Muscle of back (tissue), 13 donors: ENCODE measurements at places on chromosomes 5 and 9. TPM values are rescaled to one million over a fixed set of nuclear protein-coding genes. Genes with fewer than 3 reads are reported as not detected.

GRCh38 chr9:100186356-100186755 lies 87.3 kb downstream of the INVS start:
- DNase-seq, result no peak

DNA sequence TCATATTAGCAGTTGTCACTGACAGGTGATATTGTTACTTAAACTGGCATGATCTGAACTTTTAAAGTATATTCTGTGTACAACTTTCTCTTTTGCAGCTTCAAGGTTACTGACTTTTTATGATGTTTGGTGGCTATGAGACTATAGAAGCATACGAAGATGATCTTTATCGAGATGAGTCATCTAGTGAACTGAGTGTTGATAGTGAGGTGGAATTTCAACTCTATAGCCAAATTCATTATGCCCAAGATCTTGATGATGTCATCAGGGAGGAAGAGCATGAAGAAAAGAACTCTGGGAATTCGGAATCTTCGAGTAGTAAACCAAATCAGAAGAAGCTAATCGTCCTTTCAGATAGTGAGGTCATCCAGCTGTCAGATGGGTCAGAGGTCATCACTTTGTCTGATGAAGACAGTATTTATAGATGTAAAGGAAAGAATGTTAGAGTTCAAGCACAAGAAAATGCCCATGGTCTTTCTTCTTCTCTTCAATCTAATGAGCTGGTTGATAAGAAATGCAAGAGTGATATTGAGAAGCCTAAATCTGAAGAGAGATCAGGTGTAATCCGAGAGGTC lies 5.9 kb downstream of the ZCCHC7 start:
- no peak for DNase-seq

- peak; percentile 40 for DNase-seq
These were observed 1.9 kb downstream of the PCSK5 start for GRCh38 chr9:75892216-75892911.

DNA sequence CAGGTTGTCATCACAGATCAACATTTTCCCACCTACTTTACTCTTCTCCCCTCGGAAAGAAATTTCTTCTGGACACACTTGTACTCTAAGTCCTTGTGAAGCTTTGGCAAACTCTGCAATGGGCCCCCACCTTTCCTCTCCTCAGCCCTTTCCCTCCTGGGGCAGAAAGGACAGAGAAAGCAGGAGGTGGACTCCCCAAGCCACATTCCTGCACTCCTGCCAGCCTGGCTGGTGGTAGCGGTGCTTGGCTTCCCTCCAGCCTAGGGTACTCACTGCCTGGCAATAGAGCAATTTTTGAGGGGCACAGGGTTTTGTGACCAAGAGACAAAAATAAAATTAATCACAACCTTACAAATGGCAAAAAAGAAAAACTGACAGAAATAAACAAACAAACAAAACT lies 451.4 kb downstream of the ZSWIM6 start:
- DNase-seq, result no peak

DNA sequence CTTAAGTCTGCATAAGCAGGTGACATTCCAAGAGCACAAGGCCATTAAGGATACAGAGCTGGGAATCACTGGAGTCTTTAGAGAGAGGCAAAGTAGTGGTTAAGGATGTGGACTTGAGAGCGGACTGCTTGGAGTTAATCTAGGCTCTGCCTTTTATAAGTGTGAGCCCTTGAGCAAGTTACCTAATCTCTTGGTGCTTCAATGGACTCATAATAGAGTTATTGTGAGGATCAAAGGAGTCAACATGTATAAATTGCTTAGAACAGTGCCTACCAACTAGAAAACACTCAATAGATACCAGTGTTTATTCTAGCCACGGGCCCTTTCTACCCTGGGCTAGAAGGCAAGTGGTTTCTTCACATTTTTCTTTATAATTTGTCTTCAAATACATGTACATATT lies 819.4 kb downstream of the NR2F1-AS1 start:
- no peak for DNase-seq

DNA sequence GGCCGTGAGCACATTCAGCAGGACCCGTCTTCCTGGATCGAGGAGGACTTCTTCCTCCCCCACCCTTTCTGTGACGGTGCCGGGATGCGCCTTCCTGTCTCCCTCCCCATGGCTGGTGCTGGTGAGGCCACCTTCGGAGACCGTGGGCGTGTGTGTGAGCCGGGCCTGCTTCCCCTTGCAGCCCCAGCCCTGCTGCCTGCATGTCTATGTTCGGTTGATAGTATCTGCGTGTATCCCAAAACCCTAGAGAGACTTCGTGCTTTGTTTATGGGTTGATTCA lies 12.8 kb downstream of the CEP72 start:
- DNase-seq, result no peak

- no peak for DNase-seq
These were observed 10.5 kb downstream of the PROP1 start for GRCh38 chr5:177985430-177986040.

DNA sequence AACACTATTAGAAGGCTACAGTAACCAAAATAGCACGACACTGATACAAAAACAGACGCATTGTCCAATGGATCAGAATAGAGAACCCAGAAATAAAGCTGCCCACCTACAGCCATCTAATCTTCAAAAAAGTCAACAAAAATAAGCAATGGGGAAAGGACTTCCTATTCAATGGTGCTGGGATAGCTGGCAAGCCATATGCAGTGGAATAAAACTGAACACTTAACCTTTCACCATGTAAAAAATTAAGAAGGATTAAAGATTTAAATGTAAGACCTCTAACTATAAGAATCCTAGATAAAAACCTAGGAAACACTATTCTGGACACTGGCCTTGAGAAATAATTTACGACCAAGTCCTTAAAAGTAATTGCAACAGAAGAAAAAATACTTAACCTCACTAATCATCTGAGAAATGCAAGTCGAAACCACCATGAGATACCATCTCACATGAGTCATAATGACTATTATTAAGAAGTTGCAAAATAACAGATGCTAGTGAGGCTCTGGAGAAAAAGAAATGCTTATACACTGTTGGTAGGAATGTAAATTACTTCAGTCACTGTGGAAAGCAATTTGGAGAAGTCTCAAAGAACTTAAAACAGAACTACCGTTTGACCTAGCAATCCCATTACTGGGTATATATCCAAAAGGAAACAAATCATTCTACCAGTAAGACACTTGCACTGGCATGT lies 203.3 kb upstream of the CDH9 start:
- DNase-seq, result peak; percentile 32

DNA sequence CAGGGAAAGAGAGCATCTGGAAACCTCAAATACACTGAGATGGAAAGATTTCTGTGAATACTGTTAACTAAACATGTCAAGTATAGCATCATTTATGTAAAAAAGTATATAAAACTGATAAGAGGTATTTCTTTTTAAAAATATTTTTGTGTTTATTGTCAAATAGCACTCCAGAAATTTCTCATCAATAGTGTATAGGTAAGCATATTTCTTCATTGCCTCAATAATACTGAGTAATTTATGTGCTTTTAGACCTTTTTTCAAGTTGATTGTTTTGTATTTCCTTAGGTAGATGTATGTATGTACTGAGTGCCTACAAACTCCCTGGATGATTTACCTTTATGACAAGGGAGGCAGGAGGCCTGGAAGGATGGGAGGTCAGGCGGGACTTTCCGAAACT lies 196.3 kb downstream of the ROR2 start:
- DNase-seq, result no peak

DNA sequence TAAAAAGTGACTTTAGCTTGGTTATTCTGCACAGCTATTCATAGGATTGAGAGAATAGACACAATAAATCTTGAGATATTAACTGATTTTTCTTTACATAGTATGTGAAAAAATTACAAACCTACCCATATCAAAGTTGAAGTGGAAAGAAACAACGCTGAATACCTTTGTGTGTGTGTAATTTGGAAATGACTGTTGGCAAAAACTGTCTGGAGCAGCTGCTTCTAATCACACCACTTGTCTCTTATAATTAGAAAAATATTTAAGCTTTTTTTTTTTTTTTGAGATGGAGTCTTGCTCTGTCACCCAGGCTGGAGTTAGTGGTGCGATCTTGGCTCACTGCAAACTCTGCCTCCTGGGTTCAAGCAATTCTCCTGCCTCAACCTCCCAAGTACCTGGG lies 110.8 kb upstream of the POC5 start:
- no peak for DNase-seq

- DNase-seq, result no peak
These were observed 115.2 kb downstream of the SVEP1 start for GRCh38 chr9:110464321-110464720.

- no peak for DNase-seq
These were observed 268.8 kb downstream of the NSG2 start for GRCh38 chr5:174314261-174314660.

- DNase-seq, result no peak
These were observed 2.2 kb upstream of the SLC38A9 start for GRCh38 chr5:55714339-55714738.

GRCh38 chr5:61951295-61951694 lies 354.7 kb upstream of the KIF2A start:
- no peak for DNase-seq

GRCh38 chr5:116502138-116502537 lies 72.5 kb downstream of the SEMA6A start:
- no peak for DNase-seq

DNA sequence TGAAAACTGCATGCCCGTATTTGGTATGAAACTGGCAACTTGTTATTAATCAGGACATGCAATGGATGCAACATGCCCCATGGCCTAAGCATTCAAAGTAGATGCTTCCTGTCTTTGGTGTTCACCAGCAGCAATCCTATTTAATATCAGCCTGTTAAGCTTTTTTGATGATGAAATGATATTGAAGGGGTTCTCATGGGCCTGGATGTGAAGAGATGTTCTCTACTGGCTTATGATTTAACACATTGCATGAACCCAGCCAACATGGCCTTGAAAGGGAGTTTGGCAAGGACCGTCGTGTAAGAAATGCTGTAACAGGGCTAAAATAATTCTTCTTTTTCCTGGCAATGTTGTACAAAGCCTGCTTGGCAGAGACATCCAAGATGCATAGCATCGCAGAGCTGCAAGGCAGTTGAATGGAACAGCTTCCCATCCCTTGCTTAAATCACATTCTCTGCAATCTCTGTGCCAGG lies 111.2 kb downstream of the SMARCA2 start:
- DNase-seq, result peak; percentile 90

GRCh38 chr5:149039506-149039905 lies 23.4 kb downstream of the SH3TC2 start:
- DNase-seq, result no peak

- no peak for DNase-seq
These were observed 37.0 kb upstream of the RANBP6 start for GRCh38 chr9:6052293-6052919.

DNA sequence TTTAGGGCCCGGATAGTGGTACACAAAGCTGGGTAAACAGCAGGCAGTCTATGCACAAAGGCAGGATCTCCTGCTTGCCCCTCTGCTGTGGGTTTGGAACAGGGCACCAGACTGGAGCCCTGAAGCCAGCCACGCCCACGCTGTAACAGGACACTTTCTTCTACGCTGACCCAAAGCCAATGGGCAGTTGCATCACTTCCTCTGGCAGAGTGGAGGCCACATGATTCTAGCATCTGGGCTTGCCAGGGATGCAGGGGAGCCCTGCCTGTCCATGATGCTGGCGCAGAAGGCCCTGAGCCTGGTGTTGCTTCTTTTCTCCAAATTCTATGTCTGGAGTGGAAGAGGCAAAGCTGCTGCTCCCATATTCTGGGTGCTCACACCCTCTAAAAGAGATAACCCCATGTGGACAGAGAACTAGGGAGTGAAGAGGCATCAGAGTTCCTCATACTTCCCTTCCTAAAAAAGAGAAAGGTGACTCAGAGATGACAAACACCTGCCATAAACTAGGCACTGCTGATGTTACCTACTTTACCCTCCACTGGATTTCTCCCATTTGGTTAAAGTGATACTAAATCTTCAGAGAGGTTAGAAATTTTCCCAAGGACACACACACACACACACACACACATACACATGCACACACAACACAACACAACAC lies 260.3 kb upstream of the KLF4 start:
- DNase-seq, result peak; percentile 83

DNA sequence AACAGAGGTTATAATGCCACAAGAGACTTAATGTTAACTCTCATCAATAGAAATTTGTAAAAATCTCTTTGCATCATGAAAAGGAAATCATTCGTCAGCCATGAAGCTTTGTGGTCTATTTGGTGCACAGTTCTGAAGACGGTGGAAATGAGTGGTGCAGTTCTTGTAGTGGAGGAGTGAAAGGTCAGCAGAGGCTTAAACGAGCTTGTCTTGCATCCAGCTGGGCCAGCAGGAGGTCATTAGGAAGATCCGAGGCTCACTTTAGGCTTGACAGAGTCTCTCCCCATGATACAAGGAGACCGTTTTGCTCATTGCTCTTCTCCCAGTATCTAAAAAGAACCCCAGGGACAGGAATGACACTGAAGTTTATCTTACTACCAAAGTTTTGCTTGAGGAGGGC lies 440.8 kb downstream of the BNC2 start:
- no peak for DNase-seq

GRCh38 chr5:14195588-14195987 lies 52.4 kb downstream of the TRIO start:
- DNase-seq, result no peak

DNA sequence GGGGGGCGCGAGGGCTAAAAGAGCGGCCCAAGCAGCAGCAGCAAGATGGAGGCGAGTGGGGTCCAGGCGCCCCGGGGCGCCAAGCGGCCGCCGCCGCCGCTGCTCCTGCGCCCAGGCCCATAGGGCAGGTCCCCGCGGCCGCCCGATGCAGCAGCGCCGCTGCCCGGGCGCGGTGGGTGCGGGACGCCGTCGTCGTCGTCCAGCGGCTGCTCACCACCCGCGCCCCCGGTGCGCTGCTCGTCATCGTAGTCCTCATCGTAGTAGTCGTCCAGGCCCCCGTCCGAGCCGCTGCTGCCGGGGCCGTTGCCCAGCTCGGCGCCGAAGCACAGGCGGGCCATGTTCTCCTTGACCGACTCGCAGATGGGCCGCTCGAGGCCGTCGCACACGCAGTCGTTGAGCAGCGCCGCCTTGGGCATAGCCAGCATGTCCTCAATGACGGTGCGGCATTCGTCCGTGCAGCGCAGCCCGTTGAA lies 1.5 kb downstream of the GAS1 start:
- peak; percentile 80 for DNase-seq

- no peak for DNase-seq
These were observed 43.9 kb downstream of the HRH2 start for GRCh38 chr5:175701797-175702196.

DNA sequence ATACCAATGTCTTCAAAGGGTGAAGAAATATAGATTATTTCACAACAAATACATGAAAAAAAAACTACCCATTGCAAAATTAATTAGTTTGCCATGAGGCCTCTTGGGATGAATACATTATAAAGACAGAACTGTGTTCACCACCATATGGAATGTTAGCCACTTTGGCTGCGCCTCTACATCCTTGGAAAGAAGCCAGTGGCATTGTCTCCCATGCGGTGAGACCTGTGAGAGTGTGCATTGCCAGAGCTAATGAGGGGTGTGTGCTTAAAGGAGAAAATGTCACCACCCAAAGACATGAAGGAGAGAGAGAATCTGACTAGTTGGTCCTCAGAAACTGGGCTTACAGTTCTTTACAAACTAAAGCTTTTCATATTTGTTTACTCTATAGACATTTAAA lies 110.6 kb downstream of the PLPPR1 start:
- no peak for DNase-seq

IFNE gene
- polyA plus RNA-seq, result not detected

ANKRD18B gene
- polyA plus RNA-seq, result 0.52 TPM

FSD1L gene
- 21.6 TPM for polyA plus RNA-seq

INSL6 gene
- 0.23 TPM for polyA plus RNA-seq

CNOT8 gene
- 34.1 TPM for polyA plus RNA-seq

RFESD gene
- polyA plus RNA-seq, result 3.6 TPM

CBY3 gene
- 0.41 TPM for polyA plus RNA-seq

CCNI2 gene
- polyA plus RNA-seq, result 1.9 TPM

PDE6A gene
- polyA plus RNA-seq, result 0.12 TPM

SLCO6A1 gene
- 0.45 TPM for polyA plus RNA-seq

PCDHGA10 gene
- 2.0 TPM for polyA plus RNA-seq
